ENCODE measurements at places on chromosomes 13 and 19.

- no peak for DNase-seq
Observed at GRCh38 chr19:15576526-15577156, 38.4 kb upstream of the CYP4F8 start.

GRCh38 chr13:74388626-74389025 is 254.4 kb upstream of the KLF12 start:
- DNase-seq, result no peak

DNA sequence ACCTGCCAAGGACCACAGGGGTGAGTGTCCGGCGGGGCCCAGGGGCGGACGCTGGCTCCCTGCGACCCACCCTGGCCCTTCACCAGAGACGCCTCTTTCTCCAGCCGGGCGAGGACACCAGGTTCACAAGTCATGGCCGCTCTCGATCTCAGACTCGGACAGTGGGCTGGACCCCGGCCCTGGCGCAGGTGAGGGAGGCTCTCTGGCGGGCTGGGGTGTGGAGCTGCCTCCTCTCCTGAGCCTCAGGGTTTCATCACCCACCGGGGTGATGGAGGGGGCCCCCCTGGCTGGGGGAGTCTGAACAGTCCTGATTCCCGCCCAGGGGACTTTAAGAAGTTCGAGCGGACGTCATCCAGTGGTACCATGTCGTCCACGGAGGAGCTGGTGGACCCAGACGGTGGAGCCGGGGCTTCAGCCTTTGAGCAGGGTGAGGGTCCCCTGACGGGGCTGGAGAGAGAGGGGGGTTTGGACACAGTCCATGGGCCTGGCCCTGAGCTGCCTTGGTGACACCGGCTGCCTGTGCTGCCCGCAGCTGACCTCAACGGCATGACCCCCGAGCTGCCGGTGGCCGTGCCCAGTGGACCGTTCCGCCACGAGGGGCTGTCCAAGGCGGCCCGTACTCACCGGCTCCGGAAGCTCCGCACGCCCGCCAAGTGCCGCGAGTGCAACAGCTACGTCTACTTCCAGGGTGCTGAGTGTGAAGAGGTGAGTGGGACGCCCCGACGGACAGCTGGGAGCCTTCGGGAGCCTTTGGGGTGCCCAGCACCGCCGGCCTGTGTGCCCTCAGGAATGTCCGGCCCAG is 13.6 kb downstream of the ARHGAP45 start:
- no peak for DNase-seq

DNA sequence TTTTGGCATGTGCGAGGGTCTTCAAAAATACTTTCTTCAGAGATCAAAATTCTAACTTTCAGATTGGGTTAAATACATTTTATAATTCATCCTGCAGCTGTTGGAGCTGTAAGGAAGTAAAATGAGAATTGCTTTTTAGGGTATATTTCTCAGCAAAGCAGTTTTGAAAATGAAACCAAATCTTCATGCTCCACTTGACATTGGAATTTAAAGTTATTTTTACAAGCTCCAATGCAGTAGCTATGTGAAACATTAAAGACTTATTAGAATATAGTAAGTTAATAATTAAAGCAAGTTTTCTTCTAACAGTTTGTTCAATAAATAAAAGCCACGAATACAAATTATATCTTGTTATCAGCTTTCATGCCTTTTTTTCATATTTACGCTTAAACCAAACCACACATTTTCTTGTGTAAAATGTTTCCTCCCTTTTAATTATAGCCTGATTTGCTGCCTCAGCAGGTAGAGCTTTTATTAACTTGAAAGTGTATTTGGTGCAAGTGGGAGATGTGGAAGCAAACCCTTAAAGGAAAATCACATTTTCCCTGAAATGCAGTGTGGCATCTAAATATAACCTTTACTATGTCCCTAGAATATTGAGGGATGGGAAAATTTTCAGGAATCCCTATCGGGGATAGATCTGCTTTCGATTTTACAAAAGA is 12.4 kb upstream of the MICU2 start:
- DNase-seq, result no peak

GRCh38 chr13:30725326-30726085 is 9.8 kb upstream of the ALOX5AP start:
- DNase-seq, result no peak

DNA sequence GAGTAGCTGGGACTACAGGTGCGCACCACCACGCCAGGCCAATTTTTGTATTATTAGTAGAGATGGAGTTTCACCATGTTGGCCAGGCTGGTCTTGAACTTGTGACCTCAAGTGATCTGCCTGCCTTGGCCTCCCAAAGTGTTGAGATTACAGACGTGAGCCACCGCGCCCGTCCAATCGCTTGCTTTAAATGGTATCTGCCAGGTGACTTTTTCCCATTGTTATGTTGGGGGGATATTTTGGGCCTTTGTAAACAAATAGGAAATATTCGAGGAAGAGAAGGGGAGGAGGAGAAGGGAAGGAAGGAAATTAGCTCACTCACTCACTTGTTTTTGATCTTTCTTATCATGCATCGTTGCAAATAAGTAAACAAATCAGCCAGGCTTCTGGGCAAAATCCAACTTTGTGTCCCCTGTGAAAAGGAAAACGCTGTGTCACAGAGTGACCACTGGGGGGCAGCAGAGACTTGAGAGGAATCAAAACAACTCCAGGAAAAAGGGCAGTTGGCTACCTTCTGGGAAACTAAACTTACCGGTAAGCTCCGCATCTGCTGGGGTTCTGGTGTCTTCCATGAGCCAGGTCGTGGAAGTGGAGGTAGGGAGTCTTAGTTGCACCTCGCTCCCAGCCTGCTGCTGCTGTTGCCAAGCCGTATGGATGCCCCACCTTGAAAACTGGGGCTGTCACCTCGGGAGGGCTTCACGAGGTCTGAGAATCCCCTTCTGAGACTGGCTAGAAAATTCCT is 9.3 kb upstream of the RANBP3 start:
- peak; percentile 60 for DNase-seq

DNA sequence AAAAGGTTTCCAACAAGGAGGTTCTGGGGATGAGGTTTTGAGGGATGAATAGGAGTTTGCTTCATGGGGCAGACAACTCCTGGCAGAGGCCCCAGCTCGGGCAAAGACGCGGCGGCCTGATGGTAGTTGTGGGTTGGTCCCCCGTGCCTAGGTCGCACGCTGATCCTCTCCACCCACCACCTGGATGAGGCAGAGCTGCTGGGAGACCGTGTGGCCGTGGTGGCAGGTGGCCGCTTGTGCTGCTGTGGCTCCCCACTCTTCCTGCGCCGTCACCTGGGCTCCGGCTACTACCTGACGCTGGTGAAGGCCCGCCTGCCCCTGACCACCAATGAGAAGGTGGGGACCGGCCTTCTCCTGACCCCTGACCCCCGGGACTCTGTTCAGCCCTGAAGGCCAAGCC is 11.9 kb downstream of the ABCA7 start:
- no peak for DNase-seq

GRCh38 chr19:10045371-10045770 is 32.1 kb downstream of the RDH8 start:
- no peak for DNase-seq

DNA sequence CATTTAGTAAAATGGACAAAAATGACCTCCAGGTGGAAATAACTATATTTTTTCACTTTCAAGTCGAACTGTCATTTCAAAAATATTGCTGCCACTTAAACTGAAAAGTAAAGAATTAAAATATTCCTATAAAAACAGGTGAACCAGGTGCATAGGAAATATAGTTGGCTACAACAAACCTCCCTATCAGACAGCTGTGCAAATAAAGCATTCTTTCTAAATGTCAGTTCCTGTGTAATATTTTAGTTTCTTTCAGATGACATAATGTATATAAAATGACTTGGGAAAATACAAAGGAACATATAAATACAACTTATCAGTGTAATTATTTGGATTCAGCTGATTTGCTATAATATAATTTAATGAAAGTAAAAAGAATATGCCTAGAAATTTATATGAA is 403.5 kb upstream of the GPC6 start:
- peak; percentile 94 for DNase-seq

GRCh38 chr13:98761126-98761985 is 8.9 kb upstream of the SLC15A1 start:
- no peak for DNase-seq

- no peak for DNase-seq
Observed at GRCh38 chr13:97953376-97953970, at the start of gene IPO5. Gene IPO5, plus strand, starts transcription at chr13:97953675. Its CDS starts 23,022 bp downstream, at chr13:97976697.

GRCh38 chr19:55390461-55390880 is 4.7 kb downstream of the RPL28 start:
- DNase-seq, result no peak

DNA sequence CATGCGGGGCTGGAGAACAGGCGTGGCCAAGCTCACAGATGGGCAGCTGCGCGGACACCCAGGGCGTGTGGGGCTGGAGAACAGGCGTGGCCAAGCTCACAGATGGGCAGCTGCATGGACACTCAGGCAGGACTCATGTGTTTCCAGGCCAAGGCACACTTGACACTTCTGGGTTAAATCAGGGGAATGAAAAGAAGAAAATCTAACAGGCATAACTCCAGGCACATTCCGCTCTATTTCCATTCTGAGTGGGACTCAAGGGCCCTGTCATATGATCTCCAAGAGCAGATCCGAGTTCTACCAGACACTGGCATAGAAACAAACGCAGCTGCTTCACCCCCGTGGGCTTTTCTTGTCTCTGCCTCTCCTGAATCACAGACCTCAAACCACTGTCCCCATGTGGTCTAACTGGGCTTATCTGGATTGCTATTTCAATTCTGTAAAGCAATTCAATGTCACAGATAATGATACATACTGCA is 17.4 kb upstream of the C13orf46 start:
- no peak for DNase-seq

- DNase-seq, result peak; percentile 49
Observed at GRCh38 chr19:33638167-33639034, 16.6 kb downstream of the CHST8 start.

DNA sequence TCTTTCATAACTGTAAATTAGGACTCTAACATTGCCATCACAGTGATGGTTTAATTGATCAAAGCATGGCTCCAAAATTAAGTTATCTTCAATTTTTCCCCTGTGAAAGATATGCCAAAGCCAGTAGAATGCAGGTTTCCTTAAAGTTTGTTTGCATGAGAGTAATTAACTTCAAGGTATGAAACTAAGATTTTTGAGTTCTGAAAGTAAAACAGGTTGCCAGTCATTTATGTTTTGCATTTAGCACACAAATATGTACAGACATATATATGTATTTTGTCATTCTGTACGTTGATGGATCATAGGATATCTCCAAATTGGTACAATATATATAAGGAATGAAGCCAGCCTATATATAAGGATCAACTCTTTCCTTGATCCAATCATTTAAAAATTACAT is 23.6 kb upstream of the NDFIP2 start:
- DNase-seq, result no peak

GRCh38 chr13:52447354-52447753 is 3.1 kb downstream of the VPS36 start:
- DNase-seq, result no peak

GRCh38 chr13:89029062-89029461 is 1357.9 kb downstream of the SLITRK5 start:
- no peak for DNase-seq

- no peak for DNase-seq
Observed at GRCh38 chr13:29954082-29955028, 103.9 kb upstream of the UBL3 start.

Data from SHP77 treated with DMSO at 0.1 percent for 48 hours (cell line).